ENCODE measurements at places on chromosomes 13 and 19.

GRCh38 chr19:42540071-42540553 is 11.8 kb upstream of the CEACAM1 start:
- no peak for DNase-seq

DNA sequence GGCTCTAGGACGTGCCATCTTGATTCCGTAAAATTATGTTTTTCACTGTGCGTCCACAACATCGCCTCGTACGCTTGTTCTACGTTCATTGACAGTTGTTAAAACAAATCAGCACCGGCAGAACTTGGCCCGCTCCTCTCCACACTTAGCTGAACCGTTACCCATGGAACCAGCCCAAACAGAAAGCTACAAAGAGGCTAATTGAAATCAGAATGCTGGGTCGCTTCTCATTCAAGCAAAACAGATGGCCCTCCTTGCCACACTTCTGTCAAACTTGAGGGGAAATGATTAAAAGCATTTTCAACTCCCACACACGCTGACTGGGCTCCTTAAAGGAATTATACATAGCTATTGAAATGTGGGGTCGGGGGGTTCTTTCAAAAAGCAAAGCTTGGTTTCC is 71.6 kb downstream of the TM9SF2 start:
- no peak for DNase-seq

DNA sequence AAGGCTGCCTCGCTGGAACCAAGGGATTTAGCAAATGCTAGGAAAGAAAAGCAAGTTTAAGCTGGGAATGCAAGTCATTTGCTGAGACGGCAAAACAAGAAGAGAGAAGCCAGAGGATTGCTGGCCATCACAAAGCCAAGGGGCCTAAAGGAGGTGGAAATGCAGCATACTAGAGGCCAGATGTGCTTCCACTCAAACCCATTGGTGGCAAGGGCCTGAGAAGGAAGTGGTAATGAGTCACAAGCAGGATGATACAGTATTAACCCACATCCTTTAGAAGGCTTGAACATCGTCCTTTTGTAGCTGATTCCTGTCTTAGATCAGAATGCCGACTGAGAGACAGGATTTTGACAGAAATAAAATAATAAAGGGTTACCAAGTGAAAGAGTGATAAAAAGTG is 68.2 kb downstream of the ITGBL1 start:
- peak; percentile 47 for DNase-seq

DNA sequence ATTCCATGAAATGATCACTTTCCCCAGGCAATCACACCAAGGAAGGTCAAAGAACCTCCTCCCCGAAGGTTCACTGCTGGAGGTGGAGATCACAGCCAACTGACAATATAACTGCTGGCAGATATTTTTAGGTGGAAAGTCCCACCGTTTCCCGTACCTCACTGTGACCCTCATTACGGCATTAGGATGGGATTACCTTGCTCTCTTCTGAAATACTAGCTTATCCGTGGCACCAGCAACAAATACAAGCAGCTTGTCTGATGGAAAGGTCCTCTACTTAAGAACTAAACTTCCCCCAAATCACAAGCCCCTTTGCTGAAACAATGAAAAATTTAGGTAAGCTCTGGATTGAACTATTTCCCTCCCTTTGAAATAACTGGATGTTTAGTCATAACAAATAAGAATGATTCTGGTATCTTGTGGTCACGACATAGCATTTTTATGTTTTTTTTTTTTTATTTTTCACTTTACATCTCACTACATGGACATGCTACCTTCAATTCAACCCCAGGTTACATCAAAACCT is 178.9 kb downstream of the COL4A1 start:
- DNase-seq = no peak

DNA sequence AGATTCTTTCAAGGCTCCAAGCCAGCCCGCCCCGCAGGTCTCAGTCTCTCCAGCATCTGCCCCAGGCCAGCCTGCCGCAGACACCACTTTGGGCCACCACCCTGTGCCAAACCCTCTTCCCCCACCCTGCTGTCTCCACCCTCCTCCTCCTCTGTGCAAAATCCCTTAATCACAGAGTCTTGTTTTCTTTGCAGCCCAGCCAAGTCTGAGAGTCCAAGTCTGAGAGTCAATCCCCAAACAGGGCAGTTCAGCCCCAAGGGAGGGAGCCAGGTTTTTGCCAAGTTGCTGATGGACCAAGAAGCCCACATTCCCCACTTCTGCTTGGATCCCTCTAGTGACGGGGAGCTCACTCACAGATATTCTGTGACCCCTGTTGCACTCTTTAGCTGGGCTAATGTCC is 3.1 kb downstream of the ADAMTS10 start:
- DNase-seq = no peak

GRCh38 chr19:12973236-12973635 is 3.9 kb downstream of the DAND5 start:
- no peak for DNase-seq

DNA sequence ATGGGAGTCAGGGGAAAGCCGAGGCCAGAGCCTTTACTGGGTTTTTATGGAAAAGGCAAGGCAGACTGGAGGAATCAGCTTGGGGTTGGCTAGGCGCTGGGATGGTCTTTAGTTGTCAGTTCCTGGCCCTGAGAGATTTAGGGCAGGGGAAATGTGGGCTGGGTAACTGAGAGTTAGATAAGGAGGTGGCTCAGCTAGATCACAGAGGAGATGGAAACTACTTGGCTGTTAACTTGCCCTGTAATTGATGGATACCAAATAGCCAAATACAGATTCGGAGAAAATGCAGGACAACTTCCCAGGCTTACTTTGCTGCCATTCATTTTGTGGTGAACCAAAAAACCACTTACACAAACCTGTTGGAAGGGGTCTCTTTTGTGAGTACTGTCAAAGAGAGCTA is 54.0 kb downstream of the LRCH1 start:
- no peak for DNase-seq

DNA sequence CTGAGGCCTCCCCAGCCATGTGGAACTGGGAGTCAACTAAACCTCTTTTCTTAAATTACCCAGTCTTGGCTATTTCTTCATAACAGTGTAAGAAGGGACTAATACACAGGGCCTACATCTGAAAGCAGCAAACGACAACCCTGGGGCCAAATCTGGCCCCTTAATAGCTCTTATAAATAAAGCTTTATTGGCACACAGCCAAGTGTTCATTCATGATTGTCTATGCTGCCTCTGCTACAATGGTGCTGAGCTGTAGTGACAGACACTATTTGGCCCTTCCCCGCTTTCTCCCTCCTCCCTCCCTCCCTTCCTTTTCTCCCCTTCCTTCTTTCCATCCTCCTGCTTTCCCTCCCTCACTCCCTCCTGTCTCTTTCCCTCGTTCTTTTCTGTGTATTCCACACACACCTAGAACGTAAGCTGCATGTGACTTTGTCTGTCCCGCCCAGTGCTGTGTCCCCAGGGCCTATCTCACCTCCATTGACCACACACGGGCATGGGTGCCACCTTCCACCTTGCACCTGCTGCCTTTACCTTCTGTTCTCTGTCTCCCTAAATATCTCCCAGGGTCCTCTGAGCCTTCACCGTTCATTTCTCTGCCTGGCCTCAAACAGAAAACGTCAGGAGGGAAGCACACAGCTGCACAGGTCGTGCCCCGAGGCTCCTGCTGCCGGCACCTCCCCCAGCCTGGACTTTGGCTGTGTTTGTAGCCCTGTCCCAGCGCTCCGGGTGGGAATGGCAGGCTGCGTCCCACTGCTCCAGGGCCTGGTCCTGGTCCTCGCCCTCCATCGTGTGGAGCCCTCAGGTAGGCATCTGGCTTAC is at the start of gene PROZ:
PROZ (plus strand) TSS at position 720 of the 819 bp plus-strand sequence; CDS start at position 733, 13 bp downstream.
- DNase-seq = no peak

DNA sequence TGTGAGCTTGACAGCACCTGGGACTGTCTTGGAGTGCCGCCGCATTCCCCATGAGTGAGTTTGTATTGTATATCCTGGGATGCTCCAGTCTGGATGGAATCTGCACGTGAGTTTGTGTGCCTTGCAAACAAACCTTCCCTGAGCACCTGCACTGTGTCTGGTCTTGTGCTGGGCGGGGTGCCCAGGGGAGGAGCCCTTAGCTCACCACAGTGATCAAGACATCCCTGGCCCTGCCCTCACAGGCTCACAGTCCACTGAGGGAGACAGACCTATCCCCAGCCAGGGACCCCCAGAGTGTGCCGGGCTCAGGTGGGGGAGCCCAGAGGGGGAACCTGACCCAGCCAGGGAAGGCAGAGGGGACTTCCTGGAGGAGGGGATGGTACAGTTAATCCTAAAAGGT is 1.7 kb upstream of the BCAM start:
- DNase-seq = no peak

DNA sequence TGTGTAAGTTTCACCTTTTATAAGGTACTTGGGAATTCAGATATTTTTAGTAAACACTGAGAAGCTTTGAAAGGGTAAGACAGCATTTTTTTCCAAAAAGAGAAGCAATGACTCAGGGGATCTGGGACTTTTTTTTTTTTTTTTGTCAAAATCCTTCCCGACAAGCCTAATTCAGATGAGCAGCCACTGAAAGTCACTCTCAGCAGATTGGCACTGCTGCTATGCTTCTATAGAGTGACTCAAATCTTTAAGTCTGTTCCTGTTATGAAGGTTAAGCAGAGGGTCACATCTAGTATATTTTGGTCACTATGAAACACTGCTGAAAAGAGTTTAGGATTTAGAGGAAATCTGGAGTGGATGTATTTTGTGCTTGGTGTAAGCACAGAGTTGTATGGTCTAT is 571.1 kb downstream of the MYO16 start:
- DNase-seq = no peak

DNA sequence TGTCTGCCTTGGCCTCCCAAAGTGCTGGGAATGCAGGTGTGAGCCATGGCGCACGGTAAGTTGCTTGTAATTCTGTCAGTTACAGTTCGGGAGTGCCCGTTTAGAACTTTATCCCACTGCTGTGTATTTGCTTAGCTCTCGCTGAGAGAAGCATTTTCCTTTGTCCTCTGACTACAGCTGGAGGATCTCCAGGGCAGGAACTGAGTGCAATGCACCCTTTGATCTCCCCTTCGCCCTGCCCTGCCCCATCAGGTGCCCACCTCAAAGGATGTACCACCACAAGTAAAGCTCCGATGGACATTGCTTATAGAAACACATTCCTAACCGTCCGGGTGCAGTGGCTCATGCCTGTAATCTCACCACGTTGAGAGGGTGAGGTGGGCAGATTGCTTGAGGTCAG is 6.5 kb downstream of the BRME1 start:
- DNase-seq = no peak

GRCh38 chr13:37144661-37145060 is 39.2 kb upstream of the CSNK1A1L start:
- DNase-seq = no peak

- DNase-seq = no peak
Measured at GRCh38 chr19:58555369-58555885, 522 bp upstream of the CHMP2A start.

DNA sequence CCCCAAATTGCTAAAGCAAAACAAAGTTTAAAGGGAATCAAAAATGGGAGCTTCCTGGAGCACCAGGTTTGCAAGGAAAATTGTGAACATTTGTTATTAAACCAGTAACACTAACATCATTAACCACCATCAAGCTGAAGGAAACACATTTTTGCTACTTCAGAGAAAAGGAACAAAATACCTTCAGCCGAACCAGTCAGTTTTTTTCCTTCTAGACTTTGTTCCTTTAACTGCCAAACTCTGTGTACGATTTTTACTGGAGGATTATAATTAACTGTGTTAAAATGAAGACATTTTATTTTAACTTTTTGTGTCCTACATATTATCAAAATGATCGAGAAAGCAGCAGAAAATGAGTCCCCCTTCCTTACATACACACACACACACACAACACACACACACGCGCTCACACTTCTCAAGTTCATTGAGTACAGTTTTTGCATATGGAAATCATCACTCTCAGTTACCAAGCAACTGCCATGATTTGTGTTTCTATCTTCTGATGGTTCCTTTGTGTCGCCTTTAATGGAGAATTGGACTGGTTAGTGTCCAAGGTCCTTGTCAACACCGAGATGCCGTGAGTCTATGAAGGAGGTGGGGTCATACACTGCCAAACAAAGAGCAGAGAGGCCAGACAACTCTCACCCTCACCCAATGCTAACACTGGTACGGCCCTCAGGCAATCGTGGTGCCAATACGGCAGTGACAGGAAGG is 9.8 kb upstream of the SERP2 start:
- no peak for DNase-seq

- DNase-seq = no peak
Measured at GRCh38 chr13:99661791-99662190, 160.5 kb downstream of the TM9SF2 start.

DNA sequence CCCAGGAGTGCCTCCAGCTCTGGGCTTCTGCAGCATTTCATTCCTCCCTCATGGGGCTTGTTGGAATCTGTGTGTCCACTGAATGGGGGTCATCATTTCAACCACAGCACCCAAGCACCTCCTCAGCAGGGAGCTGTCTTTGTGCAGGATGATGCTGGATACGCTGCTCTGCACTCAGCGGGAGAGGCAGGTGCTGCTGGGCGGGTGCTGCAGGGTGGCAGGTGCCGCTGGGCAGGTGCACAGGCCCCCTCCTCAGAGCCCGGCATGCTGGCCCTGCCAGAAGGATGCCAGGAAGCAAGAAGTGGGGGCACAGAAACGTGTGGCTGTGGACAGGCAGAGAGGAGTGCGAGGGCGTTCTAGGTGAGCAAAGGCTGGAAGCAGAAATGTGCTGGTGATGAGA is 121.8 kb upstream of the VSTM2B start:
- DNase-seq = no peak

DNA sequence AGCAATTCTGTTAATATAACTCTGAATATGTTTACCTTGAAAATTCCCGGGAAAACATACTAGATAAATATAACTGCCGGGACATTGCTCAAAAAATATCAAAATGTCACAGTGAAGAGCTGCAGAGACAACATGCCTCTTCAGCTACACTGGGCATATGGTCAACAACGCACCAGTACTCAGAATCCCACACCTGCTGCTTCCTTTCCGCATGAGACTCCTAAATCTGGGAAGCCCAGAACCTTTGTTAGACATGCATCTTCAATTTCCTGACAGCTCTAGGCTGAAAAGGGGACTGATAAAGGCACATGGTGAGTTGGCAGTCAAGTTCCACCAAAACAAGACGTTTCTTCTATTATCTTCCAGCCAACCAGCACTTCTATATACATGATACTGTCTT is 53.7 kb downstream of the USP12 start:
- DNase-seq = no peak

- peak; percentile 71 for DNase-seq
Measured at GRCh38 chr19:46714444-46715106, 2.3 kb downstream of the PRKD2 start.

GRCh38 chr13:40651866-40652587 is 14.4 kb downstream of the FOXO1 start:
- DNase-seq = no peak

- DNase-seq = no peak
Measured at GRCh38 chr13:71786875-71787274, 80.1 kb downstream of the DACH1 start.

Measured in CD4-positive, alpha-beta T cell treated with Interleukin-15 for 4 hours (primary cell).